Heart left ventricle (tissue), 16 donors: ENCODE measurements at places on chromosomes 3 and 15. TPM values are rescaled to one million over a fixed set of nuclear protein-coding genes. Genes with fewer than 3 reads are reported as not detected.

The AVEN gene
- polyA plus RNA-seq: 24.5 TPM

The KNG1 gene
- polyA plus RNA-seq: not detected

The SLC28A2 gene
- polyA plus RNA-seq: not detected

The C3orf20 gene
- not detected for polyA plus RNA-seq

The LRRK1 gene
- 2.1 TPM for polyA plus RNA-seq

The SKIC8 gene
- polyA plus RNA-seq: 50.2 TPM

The CNTN6 gene
- polyA plus RNA-seq: not detected

DNA sequence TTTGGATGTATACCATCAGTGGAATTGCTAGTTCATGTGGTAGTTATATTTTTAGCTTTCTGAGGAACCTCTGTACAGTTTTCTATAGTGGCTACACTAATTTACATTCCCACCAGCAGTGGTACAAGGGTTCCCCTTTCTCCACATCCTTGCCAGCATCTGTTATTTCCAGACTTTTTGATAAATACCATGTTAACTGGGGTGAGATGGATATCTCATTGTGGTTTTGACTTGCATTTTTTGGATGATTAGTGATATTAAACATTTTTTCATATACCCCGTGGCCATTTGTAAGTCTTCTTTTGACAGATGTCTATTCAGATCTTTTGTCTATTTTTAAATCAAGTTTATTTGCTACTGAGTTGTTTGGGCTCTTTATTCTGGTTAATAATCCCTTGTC lies 455.6 kb upstream of the RARB start:
- DNase-seq: no peak

DNA sequence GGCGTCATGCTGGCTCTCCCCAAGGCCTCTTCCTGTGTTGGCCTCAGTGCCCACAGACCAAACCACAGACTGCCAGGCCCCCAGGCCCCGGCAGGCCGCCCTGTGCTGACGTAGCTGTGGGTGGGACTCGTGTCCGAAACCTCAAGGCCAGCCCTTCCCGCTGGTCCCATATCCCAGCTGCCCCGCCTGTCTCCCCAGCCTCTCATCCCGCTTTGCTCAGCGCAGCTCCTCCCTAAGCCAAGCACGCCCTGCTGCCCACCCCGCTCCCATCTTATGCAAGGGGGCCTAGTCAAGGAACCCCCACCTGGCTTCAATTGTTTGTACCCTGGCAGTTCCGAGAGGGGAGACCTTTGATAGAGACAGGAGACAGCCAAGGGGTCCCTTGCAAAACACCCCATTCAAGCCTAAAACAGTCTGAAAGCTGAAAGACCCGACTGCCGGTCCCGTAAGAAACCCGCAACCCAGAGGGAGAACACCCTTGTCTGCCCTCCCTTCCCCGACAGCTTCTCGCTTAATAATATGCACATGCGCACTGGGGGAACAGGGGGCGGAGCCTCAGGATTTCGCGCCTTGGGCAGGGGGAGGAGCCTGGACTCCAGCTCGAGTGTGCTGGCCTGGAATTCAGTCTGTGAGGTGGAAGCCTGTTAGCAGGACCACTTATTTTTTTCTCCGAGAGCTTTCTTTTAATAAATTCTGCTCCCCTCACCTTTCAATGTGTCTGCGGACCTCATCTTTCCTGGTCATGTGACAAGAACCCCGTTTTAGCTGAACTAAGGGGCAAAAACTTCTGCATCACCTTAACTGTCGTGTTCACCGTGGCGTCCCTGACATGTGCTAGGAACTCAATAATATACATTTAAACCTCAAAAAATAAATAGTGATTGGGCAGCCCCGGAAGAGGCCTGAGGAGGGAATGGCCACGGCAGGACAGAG lies 17.2 kb downstream of the TNFAIP8L3 start:
- peak; percentile 73 for DNase-seq

DNA sequence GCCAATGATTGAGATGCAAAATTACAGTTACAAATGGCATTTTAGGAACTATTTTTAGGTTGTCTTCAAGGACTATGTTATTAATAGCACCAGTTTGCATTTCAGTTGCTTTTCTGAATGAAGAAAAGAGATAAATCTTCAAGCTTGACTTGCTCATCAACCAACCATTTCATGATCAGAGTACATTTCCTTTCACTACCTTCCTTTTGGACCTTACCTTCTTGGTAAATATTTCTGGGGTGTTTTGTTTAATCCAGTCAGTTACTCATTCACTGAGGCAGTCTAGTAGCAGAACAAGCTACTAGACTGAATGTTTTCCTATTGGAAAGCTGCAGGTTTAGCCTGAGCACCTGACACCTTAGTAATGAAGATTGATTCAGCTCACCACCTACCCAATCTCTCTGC lies 8.2 kb downstream of the SLC27A2 start:
- DNase-seq: no peak

GRCh38 chr3:64815195-64815631 lies 127.4 kb upstream of the ADAMTS9 start:
- no peak for DNase-seq

DNA sequence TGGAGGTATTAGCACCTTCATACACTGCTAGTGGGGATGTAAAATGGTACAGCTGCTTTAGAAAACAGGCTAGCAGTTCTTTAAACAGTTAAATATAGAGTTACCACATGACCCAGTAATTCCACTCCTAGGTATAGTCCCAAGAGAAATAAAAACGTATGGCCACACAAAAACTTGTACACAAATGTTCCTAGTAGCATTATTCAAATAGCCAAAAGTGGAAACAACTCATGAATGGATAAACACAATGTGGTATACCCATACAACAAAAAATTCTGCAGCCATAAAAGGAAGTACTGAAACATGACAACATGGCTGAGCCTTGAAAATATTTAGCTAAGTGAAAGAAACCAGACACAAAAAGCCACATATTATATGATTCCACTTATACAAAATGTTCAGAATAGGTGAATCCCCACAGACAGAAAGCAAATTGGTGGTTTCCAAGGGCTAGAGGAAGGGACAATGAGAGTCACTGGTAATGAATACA lies 40.8 kb upstream of the KLF13 start:
- no peak for DNase-seq

DNA sequence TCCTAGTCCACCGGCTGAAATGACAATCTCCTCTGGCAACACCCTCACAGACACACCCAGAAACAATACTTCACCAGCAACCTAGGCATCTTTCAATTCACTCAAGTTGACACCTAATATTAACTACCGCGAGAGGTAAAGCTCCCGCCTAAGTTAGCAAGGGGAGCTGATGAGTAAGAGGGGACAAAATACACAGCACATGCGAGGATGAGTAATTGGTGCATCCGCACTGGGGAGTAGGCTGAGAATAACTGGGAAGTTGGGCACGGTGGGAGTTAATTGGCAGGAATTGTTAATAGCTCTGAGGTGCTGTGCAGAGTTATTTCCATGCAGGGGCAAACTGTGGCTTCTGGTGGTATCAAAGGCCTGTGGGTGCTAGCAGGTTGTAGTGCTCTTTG lies 14.5 kb upstream of the PLD1 start:
- no peak for DNase-seq

DNA sequence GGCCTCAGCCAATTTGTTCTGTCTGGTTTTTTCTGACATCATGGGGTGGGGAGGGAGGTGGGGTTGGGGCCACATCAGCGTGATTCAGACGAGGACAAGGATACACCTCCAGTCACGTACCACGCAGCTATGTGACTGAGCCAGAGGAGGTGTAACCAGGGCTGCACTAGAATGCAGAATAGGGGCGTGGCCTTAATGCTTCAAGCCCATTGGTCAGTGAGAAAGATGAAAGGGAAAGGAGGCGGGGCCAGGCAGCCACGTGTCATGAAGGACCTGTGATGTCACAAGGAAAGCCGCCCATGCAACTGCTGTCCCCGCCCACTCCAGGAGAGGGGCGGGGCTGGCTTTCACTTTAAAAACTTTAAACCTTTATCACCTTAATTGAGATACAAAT lies at the start of gene GOLGA6L2:
Gene GOLGA6L2 (minus strand): TSS at position 137 of the 394 bp plus-strand sequence. CDS start 62 bp downstream, at position 75.
- no peak for DNase-seq

DNA sequence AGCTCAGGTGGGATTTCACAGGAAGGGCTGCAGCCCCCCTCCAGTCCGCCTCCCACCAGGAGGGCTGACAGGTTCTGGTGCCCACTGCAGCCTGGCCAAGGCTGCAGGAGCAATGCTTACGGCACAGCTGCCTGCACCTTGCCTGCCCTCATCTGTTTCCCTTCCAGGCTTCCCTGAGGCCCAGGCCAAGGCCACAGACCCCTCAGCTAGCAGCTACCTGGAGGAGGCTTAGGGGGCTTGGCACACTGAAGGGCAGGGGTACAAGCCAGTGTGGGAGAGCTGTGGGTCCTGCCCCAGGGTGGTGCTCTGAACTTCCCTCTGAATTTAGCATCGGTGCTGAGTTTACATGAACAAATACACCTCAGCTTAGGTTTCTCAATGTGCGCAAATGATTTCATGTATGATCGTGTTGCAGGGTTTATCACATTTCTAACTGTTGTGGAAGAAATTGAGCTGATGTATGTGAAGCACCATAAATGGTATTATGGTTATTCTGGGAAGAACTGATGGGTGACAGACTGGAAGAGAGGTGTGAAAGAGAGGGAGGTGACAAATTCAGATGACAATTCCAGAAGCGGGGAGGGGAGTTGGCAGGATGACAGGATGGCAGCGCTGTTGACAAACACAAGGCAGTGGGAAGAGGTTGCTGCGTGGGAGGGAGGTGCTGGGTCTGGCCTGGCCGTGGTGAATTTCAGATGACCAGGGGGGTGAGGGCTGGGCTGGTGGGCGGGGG lies 6.1 kb downstream of the RHCG start:
- no peak for DNase-seq

DNA sequence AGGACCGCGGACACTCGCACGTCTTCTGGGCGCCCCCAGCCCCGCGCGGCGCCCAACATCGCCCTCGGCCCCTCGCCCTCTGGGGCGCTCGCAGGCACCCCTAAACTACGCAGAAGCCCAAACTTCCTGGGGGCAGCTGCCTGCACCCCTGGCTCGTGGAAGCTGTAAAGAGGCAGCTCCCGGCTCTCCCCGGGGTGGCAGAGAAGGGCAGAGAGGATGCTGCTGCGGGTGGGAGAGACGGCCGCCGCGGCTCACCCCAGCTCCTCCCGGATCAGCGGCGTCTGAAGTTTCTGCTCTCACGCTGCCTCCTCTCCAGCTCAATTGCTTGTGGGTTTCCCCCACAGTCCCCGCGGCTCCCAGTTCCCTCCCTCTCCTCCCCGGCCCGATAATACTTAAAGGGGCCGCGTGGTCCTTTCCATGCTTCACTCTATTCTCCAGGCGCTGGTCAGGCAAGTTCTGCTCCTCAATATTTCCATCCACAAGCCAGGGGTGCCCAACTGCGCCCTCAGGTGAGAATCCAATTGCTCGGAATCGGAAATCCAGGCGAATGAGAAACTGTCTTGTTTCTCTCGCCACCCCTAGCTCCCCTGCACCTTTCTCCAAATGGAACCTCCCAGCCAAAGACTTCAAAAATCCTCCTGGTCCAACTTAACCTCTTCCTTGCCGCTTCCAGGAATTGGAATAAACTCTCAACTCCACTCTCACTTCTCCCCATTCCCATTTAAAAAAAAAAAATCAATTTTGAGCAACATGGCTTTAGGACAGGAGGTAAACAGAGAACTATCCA lies 748.5 kb downstream of the ROBO1 start:
- peak; percentile 78 for DNase-seq

- no peak for DNase-seq
These were observed at the start of gene XCR1 for GRCh38 chr3:46027021-46027705. Gene XCR1 (minus strand): TSS chr3:46027483. CDS start chr3:46021947, 5,536 bp downstream.

DNA sequence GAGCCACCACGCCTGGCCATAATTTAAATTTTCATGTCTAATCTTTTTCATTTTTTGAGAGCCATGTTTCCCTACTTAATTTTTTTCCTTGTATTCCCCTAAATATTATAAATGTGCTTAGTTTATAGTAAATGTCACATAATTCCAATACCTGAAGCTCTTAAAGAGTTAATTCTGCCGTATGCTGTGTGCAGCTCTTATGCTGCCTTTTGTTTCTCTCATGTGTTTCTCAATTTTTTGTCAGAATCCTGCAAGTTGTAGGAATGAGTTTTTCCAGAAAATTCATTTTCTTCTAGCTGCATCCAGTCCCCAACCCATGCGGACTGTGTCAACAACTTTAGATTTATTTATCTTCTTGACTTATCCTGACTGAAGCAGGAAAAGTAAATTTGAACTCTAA lies 90.9 kb upstream of the ROBO2 start:
- no peak for DNase-seq

GRCh38 chr3:141065258-141065657 lies 14.1 kb downstream of the SPSB4 start:
- DNase-seq: no peak

- no peak for DNase-seq
These were observed 38.9 kb downstream of the CACNA2D2 start for GRCh38 chr3:50464569-50464968.

- no peak for DNase-seq
These were observed 15.6 kb downstream of the LIMD1 start for GRCh38 chr3:45610119-45610518.
